ENCODE measurements at places on chromosomes 11 and 22.
A peak's percentile ranks its signal among the peaks of the same experiment; 100 is the strongest.

GRCh38 chr11:128039140-128040021 is 548.0 kb downstream of the ETS1 start:
- DNase-seq: no peak

DNA sequence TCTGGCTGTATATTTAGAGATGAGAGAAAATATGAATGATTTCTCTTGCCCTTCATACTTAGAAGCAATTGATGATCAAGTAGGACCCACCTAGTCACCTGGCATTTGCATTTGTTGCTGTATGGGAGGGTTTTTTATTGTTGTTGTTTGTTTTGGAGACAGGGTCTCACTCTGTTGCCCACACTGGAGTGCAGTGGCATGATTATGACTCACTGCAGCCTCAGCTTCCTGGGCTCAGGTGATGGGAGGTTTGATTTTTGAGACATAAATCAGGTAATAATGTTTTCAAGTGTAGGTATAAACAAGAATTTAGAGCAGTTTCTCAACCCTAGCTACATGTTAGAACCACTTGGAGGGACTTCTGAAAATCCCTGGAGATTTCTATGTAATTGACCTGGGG is 63.0 kb downstream of the TNRC6B start:
- no peak for DNase-seq

DNA sequence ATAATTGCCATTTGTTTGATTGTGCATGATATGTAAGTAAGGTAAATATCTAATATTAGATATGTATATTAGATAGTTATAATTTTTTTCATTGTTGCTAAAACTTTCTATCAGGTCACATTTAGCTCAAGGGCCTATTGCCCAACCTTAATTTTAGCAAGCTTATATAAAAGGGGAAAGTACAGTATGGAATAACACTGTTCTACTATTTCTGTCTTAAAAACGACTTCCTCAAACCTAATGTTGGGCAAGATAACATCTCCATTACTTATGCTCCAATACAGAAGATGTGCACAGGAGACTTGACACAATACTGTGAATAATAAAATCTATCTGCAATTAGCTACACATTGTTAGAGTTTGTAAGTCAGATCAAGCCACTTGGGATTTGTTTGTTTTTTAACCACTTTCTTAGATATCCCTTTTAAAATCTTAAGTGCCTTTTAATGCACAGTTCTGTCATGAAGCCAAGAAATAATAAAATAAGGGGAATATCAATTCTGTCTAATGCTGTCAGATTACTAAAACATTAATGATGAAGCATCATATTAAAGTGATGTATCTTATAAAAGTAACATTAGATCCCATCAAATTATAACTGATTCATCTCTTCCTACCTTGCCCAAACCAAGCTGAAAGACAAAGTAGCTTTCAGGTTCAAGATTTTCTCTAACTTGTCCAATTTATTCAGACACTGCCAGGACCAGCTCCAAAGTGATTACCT is 98.1 kb downstream of the SIK3 start:
- DNase-seq: no peak

DNA sequence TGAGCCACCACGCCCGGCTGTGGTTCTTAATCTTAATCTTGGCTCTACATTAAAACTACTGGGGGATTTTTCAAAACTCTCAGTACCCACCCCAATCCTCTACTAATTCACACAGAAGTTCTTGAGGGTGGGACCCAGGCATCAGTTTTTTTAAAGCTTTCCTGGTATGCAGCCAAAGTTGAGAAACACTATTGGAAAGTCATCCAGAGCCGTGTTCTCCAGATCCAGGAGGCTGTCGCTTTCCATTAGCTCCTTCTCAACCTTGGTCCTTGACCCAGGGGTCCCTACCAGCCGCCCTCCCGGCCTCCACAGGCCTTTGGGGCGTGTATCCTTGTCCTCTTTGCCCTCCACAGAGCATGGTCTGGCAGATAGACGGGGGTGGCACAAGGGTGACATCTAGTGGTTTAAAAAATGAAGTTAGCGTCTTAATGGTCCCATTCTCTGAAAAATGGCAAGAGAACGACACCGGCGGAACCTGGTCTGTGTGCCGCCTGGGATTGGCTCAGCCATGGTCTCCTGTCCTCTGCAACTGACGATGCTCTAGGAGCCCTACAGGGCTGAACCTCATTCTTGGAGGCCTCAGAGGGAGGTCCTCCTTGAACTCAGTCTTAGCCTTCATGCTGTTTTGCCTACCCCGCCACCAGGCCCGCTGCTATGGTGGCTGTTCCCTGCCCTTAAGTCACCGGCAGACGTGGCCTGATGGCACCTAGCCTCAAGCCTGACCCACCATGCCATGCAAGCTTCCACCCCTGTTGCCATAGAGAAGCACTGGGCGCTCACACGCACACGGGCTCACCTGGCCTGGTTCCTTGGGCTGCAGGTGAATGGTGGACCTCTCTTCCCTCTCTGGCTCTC is 152.0 kb upstream of the SYN3 start:
- DNase-seq: peak; percentile 46

DNA sequence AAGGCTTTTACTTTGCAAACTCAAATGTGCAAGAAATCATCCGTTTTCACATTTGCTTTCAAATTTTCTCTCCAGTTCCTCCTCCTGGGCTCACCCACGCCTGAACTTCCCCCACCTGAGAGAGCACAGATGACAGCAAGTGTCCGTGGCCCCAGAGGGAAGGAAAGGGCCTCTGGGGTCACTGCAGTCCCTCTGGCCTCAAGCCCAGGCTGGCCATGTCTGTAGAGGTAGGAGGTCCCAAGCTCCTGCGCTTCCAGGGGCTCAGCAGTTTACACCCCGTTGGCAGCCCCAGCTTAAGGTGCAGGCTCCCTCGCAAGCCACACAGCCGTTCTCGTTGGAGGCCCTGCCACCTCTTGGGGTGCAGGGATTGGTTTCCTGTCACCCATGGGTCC is 40.5 kb upstream of the PRDM11 start:
- no peak for DNase-seq

GRCh38 chr11:61499816-61500491 is 8.6 kb upstream of the LRRC10B start:
- no peak for DNase-seq

DNA sequence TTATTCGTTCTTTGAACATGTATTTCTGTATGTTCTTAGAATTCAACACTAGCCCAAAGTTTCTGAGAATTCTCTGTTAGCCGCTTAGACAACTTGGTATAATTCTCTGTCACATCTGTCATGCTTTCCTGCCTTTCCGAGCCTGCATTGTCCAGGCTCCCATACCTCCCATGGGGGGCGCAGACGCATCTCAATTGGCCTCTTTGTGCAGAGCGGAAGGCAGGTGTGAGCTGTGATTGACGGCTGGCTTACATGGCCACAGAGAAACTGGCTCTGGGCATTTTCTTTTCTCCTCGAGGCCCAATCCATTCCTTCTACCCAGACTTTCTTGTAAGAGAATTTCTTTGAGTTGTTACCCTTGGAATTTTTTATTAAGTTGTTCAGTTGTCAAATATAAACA is 132.7 kb upstream of the SESN3 start:
- no peak for DNase-seq

DNA sequence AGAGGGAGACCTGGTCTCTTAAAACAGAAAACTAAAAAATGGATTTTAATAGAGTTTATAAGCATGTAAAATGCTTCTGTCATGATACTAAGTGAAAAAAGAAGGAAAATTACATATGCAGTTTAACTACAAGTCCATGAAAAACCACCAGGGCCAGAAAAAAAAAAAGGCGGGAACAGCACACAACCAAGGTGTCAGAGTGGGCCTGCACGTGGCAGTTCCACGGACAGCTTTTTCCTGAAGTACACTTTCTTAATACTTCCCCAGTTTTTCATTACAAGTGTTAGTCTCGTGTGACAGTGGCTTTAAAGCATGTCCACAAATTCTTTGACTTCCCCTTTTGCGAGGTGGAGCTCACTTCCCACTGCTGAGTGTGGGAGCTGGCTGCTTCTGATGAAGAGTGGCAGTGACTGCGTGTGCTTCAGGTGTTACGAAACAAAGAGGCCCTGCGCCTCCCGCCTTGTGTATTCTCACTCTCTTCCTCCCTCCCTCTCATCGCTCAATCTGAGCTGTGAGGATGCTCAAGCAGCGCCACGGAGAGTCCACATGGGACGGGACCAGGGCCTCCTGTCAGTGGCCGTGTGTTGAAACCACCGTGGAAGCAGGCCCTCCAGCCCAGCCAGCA is 16.4 kb downstream of the PPM1F start:
- no peak for DNase-seq

- no peak for DNase-seq
Observed at GRCh38 chr11:81916451-81916850, 817.2 kb downstream of the FAM181B start.

DNA sequence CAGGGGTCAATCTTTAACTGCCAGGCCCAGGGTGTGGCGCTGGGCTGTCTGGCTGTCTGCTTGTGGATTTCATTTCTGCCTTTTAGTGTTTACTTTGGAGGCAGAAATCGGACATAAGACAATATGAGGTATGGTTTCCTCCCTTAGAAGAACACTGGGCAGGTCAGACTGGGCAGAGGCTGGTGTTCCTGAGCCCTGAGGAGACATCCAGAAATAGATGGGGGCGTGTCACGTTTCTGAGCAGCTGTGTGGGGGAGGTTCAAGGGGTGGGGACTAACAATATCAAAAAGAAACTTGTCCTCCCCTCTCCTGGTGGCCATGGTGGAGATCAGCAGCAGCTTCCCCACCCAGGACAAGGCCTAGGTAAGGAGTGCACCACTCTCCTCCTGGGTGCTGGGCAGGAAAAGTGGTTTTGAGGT is at the start of gene ART1:
TSS of gene ART1 (plus strand) at position 312 of the 419 bp plus-strand sequence. CDS start 14,086 bp downstream, outside the sequence.
- DNase-seq: peak; percentile 1

- DNase-seq: peak; percentile 52
Observed at GRCh38 chr22:31144223-31144622, 3.9 kb upstream of the PLA2G3 start.

DNA sequence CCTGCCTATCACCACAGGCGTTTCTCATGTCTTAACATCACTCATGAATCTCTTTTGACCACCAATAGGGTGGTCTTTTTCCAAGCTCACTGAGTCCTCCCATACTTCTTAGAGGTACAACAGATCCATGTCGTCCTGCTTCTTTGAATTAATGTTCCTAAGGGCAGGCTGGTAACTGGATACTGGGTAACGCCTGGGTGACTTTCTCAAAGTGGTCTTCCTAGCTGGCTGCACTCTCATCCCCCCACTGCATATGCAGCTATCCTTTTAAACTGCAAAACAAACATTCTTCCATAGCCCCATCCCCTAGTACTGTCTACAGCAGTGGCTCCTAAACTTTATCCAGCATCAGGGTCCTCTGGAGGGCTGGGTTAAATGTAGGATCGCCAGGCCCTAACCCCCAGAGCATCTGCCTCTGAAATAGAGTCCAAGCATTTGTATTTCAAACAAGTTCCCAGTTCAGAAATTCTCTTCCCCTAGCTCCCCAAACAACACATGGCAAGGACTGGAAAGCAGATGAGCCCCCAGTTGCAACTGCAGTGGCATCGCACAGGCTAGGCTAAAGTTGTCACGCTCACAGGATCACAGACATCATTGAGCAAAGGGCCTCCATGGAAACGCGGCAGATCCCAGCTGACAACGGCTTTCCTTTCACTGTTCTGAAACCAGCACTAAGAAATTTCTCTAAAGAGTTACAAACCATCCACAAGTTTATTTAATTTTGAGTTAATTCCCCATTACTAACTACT is 204.9 kb downstream of the LARGE1 start:
- no peak for DNase-seq

GRCh38 chr11:69048031-69048693 is 570 bp upstream of the TPCN2 start:
- no peak for DNase-seq

DNA sequence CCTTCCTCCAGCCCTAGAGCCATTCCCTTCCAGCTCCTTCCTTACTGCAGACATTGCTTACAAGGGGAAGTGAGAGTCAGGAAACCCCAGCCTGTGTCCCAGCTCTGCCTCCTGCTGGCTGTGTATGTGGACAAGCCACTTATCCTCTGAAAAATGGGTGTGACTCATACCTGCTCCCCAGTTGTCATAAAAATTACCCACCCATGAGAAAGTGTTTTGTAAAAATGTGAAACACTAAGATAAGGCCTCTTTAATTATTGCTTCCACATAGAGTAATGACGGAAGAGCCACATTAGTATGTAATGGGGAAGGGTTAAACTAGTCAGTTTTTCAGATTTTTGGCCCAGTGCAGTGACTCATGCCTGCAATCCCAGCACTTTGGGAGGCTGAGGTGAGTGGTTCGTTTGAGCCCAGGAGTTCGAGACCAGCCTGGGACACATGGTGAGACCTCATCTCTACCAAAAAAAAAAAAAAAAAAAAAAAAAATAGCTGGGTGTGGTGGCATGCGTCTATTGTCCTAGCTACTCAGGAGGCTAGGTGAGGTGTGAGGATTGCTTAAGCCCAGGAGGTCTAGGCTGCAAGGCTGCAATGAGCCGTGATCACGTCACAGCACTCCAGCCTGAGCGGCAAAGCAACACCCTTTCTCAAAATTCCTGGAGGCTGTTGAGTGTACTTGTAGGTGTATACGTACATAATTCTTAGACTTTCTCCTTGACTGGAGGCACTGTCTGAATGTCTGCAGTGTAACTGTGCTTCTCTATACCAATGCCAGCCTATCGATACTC is 84.9 kb downstream of the CTTN start:
- peak; percentile 23 for DNase-seq

GRCh38 chr11:120012245-120012644 is 125.7 kb downstream of the TRIM29 start:
- DNase-seq: no peak

DNA sequence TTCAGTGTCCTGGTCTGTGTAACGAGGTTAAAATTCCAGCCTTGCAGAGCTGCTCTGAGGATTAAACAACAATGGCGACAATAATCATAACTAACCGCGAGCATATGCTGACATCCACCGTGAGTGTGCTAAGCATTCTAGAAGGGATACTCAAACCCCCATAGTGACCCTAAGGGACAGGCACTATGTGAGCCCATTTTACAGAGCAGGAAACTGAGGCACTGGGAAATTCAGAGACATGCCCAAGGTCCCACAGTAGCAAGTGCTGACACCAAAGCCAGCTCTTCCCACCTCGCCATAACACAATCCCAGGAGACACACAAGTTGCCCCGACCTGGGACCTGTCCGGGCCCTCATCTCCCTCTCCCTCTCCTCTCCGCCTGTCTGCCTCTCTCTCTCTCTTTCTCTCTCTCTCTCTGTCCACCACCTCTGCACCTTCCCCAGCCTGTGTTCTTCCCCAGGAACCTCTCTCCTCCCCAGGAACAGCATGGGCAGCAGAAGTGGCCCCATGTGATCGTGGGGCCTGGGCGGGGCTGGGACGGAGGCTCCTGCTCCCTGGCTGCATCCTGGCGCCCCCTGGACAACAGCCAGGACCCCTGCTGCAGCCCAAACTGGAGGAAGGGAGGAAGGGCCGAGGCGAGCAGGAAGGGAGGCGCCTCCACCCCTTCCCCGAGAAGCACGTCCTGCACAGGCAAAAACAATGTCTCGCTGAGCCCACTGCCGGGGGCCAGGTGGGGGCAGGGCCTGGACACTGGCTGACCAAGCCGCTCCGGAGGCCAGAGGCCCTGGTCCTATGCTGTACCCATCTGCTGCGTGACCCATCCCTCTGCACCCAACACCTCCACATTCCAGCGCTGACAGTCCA is 14.8 kb upstream of the MFNG start:
- no peak for DNase-seq

DNA sequence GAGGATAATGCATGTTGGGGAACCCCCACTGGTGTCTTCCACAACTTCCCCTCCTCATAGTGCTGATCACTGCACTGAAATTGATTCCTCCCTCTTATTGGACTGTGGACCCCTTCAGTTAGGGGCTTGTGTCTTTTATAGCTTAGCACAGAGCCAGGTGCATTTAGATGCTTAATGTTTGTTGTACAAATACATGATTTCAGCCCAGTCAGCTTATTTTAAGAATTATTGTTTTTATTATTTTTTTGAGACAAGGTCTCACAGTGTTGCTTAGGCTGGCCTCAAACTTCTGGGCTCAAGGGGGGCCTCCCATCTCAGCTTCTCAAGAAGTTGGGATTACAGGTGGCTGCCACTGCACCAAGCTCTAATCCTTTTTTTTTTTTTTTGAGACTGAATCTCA is 8.2 kb downstream of the THY1 start:
- DNase-seq: no peak
